NCI-H2107 (cell line): ENCODE measurements at places on chromosomes 1 and 21.

- no peak for DNase-seq
Measured at GRCh38 chr1:198370996-198371395, 169.5 kb downstream of the ATP6V1G3 start.

DNA sequence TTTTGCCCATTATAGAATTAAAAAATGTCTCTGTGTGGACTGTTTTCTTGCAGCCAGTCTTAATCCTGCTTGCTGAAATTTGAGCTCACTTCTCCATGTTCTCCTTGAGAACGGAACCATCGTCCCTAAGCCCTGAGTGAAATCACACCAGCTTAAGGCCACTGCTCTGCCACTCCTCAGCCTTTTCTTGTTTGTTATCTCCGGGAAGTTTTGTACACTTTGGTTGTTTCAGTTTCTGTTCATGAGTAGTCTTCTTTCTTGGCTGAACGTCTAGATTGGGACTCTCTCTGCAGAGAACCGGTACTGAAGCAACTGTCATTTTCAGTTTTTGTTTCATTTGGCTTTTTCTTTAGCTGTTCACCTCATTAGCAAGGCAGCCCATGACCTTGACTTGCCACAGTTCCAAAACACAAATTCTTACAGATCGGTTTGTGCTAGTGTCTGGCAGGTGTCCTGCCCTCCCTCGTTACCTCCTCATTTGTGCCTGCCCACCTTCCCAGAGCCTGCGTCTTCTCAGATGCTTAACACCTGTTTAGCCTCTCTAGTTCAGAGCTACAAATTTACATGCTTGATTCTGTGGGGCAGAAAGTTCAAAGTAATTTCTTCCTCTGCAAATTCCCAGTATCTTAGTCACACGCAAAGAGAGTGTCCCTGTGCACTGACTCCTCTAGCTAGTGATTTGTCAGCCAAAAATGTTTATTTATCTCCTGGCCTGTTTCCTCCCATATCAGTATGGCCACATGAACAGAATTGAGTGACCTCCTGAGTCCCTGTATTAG, 12.4 kb downstream of the PSEN2 start:
- no peak for DNase-seq

DNA sequence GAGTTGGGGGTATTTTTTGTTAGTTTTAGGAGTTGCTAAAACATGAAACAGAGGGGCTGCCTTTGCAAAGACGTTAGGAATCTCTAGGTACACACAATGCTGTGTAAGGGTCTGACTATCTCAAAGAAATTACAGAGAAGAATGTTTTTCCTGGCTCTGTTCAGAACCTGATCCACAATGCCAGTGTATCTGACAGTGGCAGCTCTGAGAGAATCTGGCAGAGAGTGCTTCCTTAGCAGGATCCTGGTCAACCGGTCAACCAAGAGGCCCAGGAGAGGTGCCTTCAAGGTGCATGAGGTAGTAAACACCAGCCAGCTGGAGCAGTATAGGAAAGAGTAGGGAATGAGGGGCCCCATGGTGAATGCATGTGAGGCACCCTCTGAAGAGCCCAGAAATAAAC, 40.9 kb upstream of the RGS1 start:
- DNase-seq = no peak

GRCh38 chr1:115506924-115507589, 134.7 kb upstream of the VANGL1 start:
- no peak for DNase-seq

GRCh38 chr1:220841293-220841692, 38.0 kb upstream of the HLX start:
- no peak for DNase-seq

DNA sequence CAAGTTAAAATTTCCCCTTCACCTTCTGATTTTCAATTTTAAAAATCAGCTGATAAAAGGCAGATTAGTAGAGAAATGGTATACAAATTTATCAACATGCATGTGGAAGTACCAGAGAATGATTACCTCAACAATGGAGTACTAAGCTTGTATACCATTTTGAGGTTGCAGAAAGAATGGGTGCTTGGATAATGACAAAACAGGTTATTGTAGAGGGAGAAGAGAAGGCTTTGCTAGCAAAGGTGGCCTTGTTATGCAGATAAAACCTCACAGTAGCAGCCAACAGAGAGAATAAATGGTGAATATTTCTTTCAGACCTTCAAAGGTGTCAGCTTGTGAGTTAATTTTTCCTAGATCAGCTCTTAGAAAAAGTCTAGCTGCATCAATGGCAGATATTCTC, 1174.9 kb upstream of the ADGRL4 start:
- DNase-seq = no peak

- no peak for DNase-seq
Measured at GRCh38 chr1:223315665-223316064, 48.3 kb downstream of the SUSD4 start.

DNA sequence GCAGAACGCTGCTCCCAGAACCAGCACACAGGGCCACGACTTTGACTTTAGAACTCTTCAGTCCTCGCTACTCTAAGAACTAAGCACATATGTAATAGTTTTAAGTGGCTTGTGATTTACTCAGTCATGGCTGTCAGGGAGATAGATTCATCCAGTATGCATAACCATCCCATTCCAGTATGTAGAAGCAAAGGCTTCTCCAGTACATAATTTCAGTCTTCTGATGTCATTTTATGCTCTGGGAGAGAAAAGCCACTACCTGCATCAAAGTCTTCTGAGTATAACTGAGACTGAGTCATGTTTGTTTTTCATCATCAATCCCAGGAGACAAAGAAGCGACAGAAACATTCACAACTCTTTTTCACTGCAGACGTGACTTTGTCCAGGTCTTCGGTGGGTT, 885.7 kb downstream of the PLA2G4A start:
- DNase-seq = no peak

- no peak for DNase-seq
Measured at GRCh38 chr1:232110281-232111090, 483.9 kb downstream of the DISC1 start.

DNA sequence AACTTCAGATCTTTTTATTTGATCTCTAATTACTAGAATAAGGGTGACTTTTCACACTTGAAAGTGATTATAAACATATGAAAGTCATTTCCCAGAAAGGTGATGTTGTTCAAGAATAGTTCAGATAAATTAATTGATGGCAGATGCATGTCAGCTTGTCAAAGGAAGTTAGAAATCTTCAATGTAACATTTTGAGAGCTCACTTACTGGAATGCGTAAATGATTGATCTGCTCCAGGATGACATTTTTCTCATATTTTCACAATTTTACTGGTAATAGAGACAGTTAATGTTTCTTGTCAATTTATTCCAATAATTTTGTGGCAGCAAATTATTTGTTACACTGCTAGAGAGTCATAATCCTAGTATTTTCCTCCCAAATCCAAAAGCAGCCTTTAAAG, 424.2 kb downstream of the PLA2G4A start:
- DNase-seq = no peak

- no peak for DNase-seq
Measured at GRCh38 chr1:221897321-221897721, 155.4 kb upstream of the DUSP10 start.

- DNase-seq = no peak
Measured at GRCh38 chr1:176803042-176803441, 340.1 kb downstream of the PAPPA2 start.

GRCh38 chr1:36133484-36133883, 8.5 kb upstream of the COL8A2 start:
- peak; percentile 19 for DNase-seq

DNA sequence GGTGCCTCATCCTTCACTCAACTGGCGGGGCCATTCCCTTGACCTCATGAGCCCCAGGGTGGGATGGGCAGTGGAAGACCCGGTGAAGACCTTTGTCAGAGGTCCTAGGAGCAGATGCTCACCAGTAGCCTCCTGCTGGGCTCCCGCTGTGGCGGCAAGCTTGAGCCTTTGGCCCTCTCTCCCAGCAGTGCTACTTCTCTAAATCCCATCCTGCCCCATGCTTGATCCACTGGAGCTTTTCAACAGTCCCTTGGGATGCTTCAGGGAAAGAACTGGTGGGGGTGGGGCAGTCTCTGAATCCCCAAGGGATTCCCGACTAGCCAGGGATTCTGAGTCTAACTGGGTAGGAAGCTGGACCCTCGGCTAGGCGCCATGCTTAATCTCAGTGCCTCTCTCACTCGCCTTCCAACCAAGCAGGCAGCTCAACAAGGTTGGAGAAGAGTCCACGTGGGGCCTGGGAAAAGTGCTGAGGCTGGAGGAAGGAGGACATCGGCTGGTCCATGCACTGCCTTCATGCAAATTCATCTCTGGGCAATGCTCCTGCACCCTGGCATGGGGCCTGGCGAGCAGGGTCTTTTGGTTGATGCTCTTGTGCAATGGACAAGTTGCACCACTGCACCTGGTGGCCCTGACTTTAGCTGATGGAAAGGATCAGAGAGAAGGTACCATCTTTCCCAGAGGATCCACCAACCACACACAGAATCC, 190.3 kb downstream of the GRIK3 start:
- no peak for DNase-seq

- no peak for DNase-seq
Measured at GRCh38 chr1:160605792-160606479, 26.6 kb upstream of the CD84 start.

- no peak for DNase-seq
Measured at GRCh38 chr1:223845037-223845809, 524 bp downstream of the TP53BP2 start.

DNA sequence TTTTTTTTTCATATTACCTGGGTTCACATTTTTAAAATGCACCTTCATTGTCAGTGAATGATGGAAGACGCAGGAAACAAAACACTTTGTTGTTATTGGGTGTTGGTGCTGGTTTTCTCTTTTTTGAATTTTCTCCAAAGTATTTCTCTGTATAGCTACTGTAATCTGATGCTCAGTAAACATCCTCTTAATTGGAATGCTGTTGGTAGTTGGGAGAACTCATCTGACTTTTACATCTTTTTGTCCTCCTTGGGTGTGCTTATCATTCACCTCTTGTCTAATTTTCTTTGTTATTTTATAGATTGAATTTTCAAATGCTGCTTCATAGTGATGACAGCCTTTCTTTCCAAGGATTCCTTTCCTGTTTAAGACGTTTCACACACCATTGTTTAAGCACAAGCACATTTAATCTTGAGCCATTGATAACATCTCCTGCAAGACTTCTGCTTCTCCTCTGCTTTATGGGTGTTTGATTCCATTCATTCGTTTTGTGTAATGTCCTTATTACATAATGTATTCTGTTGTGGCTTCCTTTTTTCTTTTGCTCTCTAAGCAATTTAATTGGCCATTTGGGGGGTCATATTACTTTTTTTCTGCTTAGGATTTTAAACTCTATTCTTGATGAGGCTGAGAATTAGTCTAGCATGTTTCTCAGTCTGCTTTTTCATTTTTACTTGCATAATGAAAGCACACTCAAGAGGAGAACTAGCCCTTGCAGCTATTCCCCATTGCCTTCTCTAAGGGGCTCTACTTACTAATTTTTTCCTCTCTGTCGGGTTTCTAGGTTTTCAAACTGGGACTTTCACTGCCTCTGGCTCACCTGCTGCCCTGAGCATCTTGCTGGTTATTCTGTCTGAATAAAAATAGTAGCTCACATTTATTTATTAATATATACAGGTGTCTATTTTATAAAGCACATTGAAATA, 42.0 kb upstream of the CD34 start:
- no peak for DNase-seq

DNA sequence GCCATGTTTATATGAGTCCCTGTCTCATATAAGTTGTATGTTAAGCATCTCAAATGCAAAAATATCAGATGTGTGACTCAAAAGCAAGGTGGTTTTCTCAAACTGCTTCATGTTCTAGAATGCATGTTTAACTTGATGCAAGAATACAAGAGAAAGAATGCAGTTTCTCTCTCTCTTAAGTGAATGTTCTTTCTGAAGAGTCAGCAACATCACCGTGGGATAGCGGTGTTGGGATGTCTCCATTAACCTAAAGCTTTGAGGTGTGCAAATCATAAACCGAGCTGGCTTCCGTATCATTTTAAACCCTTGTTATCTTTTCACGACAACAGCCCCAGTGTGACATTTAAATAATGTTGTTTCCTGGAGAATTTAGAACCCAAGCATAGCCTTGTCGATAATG, 48.4 kb upstream of the TARBP1 start:
- no peak for DNase-seq

GRCh38 chr21:34276711-34277425, 86.9 kb upstream of the KCNE2 start:
- DNase-seq = no peak

DNA sequence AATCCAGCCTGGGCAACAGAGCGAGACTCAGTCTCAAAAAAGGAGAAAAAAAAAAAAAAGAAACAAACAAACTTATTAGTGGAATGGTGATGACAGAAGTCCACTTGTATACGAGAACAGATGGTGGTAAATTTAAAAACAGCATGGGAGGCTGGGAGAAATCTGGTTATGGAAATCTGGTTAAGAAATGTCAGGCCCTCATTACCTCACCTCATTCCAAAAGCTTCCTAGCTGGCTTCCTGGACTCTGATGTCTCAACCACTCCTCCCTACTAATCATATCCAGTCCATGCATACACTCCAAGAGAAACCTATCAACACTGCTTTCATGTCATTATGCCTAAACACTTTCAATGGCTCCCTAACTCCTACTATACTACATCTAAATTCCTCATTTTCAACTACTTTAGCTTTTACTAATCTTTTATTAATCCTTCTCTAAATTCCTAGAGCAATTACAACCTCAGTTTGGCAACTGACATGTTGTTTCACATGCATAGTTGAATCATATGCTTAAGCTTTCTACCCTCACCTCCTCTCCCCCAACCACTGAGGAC, 52.9 kb downstream of the FOXJ3 start:
- no peak for DNase-seq

DNA sequence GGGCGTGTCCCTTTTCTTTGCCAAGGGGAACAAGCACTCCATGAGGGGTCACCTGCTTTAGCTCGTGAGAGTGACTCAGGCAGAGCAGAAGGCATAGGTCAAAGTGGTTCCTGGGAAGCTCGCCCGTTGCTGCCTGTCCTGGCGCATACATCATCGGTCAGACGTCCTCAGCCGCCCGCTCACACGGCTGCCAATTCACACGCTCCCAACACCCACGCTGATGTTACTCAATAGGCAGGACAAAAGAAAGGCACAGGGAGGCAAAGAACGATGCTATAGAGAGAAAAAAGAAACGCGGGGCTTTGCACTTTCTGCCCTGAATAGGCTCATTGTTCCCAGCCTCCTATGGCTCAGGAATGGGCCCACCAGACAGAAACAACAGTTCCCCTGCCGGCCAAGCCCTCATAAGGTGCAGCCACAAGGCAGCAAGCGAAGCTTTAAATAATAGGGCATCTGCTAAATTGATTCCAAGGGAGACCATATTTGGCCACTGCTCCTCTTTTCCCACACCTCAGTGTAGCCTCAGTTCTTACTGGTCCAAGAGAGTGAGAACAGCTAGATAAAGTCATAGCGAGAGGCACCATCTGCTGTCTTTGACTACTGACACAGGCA, 38.7 kb downstream of the VTCN1 start:
- no peak for DNase-seq
